ENCODE measurements at places on chromosomes 16 and 17. TPM values are rescaled to one million over a fixed set of nuclear protein-coding genes. Genes with fewer than 3 reads are reported as not detected.
A peak's percentile ranks its signal among the peaks of the same experiment; 100 is the strongest.

DNA sequence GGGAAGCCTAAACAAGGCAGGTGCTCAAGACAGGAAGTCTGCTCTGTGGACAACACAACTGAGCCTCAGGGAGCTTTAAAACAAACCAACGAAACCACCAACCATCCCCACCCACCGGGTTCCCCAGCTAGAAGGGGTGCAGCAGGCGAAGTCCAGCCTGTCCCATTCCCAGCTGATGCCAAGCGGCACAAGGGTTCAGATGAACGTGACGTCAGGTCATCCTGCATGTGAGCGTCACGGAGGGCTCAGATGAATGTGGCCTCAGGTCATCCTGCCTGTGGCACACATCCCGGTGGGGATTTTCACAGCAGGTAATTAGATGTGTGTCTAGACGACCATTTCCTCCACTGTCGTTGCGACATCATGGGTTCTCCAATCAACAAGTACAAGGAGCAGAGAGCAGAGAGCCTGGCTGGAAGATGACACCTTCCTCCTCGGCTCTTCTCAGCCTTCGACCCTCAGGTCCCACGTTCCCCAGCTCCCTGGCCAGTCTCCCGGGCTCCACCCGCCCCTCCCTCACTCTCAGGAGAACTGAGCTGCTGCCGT lies 246.5 kb downstream of the FOXL1 start:
- H3K4me3 ChIP-seq: no peak overlapping the region
- no peak overlapping the region for H3K27ac ChIP-seq
- H3K4me1 ChIP-seq: no peaks in the 10 kb centered on the region
- DNase-seq: no peak
- H3K27me3 ChIP-seq: peaks cover 25% of the 10 kb centered on the region
- H3K36me3 ChIP-seq: no peaks in the 10 kb centered on the region

DNA sequence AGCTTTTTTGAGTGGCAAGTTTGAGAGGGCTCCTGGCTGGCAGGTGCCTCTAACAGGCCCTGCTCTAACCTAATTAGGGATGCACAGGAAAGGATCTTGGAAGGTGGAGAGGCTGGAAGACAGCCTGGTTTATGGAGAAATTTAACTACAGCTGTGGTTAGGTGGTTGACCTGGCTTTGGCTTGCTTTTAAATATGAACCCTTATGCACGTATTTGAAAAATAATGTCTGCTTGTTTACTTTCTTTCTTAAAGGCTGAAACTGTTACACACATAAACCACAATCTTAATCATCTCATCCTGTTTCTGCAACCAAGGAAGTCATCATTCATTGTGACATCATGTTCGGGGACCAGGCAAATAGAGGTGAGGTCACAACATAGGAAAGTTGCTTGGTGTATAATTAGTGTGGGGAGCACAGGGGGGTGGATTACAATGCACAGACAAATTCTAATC lies 23.1 kb upstream of the DHRS13 start:
- no peak overlapping the region for H3K4me3 ChIP-seq
- peaks cover 52% of the 10 kb centered on the region for H3K36me3 ChIP-seq
- DNase-seq: no peak
- peaks cover 27% of the 10 kb centered on the region for H3K4me1 ChIP-seq
- H3K27me3 ChIP-seq: no peaks in the 10 kb centered on the region

- peaks cover 24% of the 10 kb centered on the region for H3K4me1 ChIP-seq
- no peak overlapping the region for H3K27ac ChIP-seq
- no peaks in the 10 kb centered on the region for H3K27me3 ChIP-seq
- H3K36me3 ChIP-seq: no peaks in the 10 kb centered on the region
Measured at GRCh38 chr16:81586977-81587625, 142.5 kb downstream of the CMIP start.

- H3K27ac ChIP-seq: peak overlapping the region; percentile 97
- H3K27me3 ChIP-seq: no peaks in the 10 kb centered on the region
- H3K4me3 ChIP-seq: peak overlapping the region; percentile 74
- DNase-seq: peak; percentile 79
- H3K36me3 ChIP-seq: no peaks in the 10 kb centered on the region
Measured at GRCh38 chr17:81396722-81397313, 1.6 kb downstream of the BAHCC1 start.

The TERB1 gene
- total RNA-seq: 0.26 TPM
